ENCODE measurements at places on chromosomes 6 and 20.

DNA sequence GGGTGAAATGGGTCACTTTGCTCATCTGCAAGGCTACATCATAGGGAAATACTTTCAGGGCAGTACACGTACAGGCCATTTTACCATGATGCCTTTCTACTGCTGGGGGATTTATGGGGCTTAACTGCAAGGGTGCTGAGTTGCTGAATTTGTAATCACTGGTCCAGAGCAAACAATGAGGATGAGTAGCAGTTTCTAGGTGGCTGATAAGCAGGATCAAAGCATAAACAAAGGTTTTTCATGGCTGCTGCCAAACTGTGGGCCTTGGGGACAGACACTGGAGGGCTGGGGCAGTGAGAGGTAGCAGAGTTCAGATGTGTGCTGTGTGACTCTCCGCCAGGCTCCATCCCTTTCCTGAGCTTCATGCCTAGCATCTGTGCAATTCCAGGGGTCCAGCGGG is 68.3 kb downstream of the CNBD2 start:
- no peak for DNase-seq

GRCh38 chr6:135623979-135624378 is 126.4 kb upstream of the AHI1 start:
- no peak for DNase-seq

GRCh38 chr6:36752187-36752885 is 54.7 kb downstream of the RAB44 start:
- DNase-seq, result no peak

DNA sequence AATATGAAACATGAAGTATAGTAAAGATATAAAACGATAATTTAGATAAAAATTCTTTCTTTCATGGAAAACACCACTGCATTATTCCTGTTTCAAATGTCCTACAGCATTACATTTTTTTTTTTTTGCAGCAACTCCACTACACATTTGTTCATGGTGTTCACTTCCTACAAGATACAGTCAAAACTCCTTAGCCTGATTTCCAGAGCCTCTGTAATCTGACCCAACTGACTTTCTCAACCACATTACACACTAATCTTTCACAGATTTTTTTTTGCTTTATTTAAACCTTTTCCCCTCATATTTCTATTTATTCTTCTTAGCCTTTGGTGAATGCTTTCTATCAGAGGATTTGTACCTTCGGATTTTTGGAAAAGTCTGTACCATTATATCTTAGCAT is 176.5 kb upstream of the PDE7B start:
- no peak for DNase-seq

DNA sequence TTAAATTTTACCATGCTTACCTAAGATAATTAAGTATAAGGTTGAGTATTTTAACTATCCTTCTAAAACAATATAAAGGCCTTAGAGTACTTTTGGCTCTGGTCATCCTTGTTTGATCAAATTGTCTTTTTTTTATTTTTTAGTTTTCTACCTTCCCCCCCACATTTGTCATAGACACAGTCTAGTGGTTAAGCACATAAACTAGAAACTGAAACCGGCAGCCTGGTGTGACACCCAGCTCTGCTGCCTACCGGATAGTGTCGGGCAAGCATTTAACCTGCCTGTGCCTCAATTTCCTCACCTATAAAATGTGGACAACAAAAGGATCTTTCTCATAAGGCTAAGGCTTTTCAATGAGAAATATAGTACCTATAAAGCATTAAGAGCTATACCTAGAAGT is 21.6 kb upstream of the TULP4 start:
- DNase-seq, result no peak

GRCh38 chr6:18177286-18177965 is 22.2 kb downstream of the KDM1B start:
- DNase-seq, result no peak

- no peak for DNase-seq
These were observed 2.8 kb downstream of the TMEM14C start for GRCh38 chr6:10725716-10726115.

DNA sequence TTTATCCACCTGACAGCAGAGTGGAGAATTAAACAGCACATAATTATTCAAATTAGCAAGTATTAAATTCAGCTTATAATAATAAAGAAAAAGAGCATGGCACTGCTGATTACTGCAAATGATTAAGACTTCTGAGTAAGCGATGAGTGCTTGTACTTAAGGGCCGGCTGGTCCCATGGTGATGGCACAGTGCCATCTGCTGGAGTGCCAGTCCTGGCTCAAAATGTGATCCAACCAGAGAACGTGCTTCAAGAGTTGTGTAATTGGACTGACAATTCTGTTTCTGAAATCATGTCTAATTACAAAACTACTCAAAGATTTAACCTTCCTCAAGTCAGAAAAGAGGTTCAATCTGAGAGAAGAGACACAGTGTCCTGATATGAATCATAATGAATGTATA is 181.6 kb upstream of the RGS17 start:
- no peak for DNase-seq

GRCh38 chr20:61886721-61887595 is 178.7 kb downstream of the TAF4 start:
- DNase-seq, result peak; percentile 33

DNA sequence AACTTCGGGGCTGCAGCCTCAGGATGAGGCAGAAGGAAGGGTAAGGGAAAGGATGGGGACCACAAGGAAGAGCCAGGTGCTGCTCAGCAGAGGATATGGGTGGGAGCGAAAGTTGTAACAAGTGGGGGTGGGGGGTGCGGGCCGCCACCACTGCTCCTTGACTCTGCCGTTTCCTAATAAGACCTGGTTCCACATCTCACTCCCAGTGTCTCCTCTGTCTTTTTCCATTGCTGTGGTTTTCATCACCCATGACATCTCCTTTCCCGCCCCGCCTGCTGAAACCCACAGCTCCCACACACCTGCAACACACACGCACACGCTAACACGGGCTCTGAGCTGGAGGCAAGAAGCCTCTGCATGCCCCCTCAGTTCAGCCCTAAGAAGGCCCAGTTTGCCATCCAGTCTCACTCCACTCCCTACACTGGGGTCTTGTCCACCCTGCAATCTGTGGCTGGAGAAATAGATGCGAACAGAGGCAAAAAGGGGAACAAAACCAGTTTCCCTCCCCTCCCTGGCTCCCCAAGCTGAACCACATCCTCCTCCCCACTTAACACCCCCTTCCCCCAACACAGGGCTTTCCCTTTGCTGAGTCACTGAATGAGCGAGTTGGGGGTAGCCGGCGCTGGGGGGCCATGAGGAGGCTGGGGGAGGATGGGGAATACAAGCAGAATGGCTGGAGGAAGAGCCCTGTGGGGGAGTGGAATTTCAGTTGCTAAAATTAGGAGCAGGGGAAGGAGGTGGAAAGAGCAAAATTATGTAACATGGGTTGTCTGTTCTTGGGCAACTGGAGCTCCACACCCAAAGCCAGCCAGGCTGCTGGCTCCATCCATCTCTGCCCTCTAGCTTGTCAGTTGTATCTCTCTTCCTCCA is 11.5 kb downstream of the NFKBIL1 start:
- DNase-seq, result no peak

DNA sequence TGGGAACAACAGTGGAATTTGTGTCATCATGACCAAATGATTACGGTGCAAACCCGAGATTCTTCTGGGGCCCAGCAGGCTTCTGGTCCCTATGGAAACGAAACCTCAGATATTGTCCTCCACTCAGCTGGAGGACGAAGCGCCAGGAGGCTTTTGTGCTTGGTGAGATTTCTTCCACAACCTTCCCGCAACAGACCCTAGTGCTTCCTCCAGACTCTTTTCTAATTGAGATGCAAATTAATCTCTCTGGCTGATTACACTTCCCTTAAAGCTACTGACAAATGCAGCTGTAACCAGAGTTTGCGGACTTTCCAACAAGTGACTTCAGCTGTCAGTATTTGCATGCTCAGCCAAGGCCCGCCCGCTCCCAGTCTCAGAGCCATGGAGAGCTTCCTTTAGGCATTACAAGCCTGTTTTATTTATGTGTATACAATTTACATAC is 96.0 kb downstream of the INSM1 start:
- peak; percentile 85 for DNase-seq

DNA sequence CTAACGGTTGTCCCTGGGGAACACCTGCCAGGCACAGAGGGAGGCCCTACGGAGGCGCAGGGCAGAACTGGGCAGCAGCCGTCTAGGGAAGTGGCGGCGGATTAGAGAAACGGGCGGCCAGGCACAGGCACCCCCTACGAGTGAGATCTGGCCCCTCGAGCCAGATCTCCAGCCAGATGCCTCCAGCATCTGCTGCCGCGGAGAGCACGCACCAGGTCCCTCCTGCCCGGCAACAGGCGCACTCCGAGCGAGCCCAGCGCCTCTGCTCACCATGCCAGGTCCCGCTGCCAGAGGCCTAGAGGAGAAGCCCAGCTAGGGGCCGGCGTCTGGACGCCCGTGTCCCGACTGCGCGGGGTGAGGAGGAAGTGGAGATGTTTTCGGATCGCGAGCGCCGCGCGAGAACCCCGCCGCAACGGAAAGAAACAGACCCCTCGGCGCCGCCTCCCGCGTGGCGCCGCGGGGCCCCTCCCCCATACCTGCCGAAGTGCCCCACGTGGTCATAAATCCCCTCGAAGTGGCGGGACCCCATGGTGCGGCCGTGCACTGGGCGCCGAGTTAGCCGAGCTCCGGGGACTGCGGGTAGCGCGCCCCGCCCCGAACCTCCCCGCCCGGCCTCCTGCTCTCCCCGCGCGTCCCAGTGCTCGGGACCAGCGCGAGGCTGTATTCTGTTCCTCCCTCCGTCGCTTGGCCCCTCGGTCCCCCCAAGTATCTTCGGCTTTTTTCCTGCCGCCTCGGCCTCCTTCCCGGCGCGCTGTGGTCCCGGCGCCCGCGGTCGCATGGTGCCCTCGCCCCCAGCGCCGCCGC is at the start of gene SLC22A16:
Gene SLC22A16 (minus strand): TSS at position 568 of the 804 bp plus-strand sequence. CDS start 39 bp downstream, at position 529.
- no peak for DNase-seq

GRCh38 chr20:4937407-4938319 is 63.6 kb downstream of the SLC23A2 start:
- DNase-seq, result no peak

DNA sequence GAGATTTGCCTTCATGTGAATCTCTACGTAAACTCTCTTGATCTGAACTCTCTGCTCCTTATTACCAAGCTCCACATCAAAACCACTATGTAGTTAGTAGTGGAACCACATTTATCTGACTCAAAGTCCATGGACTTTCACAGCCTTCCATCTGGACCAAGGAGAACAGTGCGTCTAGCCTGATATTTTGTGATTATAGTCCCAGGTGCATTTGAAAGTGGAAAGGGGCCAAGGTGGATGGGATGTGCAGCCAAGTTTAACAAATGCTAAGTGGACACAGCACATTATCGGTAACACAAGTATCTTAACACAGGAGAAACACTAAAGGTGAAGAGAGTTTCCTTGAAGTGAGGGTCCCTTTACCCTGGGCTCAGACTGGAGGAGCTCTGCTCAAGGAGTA is 281.2 kb upstream of the SGK1 start:
- DNase-seq, result no peak

- no peak for DNase-seq
These were observed 118.1 kb downstream of the MYB start for GRCh38 chr6:135299256-135299655.

DNA sequence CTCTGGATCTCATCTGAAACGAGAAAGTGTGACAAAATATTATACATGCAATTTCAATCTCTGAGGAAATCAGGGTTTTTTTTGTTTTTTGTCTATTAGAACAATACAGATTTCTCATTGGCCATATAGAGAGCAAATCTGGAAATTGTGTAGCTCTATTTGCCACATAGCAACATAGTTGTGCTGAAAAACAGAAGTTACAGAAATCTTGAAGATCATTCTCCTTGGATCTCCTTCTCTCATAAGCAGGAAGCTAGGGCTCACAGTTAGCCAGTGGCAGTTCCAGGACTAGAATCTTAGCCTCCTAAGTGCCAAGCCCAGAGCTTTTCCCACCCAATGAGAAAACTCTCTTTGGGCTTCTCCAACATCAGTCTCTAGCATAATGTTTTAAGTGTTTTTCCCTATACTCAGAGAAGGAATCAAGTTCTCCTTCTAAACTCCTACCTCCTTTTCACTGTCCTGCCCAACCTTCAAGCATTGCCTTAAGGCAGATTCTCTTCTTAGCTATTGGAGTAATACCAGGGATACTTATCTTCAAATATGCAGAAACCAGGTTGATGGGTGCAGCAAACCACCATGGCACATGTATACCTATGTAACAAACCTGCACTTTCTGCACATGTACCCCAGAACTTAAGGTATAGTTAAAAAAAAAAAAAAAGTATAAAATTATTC is 211.6 kb downstream of the ALDH8A1 start:
- DNase-seq, result no peak

DNA sequence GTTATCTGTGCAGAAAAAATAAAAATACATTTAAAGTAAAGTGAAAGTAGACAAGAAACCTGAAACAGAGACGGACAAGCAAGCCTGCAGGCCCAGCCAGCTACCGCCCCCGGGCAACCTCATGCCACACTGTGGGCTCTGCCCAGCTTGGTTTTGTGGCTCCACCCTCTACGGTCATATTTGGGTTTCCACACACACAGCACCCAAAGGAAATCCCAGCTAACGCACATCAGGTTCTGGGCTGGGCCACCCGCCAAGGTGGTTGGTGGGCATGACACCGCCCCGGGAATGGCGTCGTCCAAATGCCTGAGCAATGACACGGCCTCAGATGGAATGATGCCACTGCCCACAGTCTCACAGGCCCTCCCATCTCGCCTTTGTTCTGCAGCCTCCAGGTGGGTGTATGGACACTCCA is 22.9 kb downstream of the FAM110A start:
- DNase-seq, result no peak

- DNase-seq, result no peak
These were observed 8.5 kb upstream of the UBD start for GRCh38 chr6:29567991-29568390.

DNA sequence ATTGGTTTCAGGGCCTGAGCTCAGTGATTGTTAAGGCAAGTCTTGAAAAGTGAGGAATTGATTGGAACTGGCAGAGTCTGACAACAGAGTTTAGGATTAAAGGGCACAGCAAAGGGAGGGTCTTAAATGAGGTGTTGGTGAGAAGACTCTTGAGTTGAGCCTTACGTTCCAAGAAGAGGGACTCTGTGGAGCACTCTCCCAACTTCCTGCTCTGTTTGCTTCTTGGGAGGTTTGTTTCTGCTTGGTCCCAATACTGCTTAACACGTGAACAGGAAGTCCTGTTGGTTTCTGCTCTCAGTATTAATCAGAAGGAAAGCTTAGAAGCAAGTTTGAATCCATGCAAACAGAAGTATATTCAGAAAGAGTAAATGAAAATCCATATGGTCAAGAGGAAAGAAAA is 15.6 kb upstream of the SYNDIG1 start:
- no peak for DNase-seq

DNA sequence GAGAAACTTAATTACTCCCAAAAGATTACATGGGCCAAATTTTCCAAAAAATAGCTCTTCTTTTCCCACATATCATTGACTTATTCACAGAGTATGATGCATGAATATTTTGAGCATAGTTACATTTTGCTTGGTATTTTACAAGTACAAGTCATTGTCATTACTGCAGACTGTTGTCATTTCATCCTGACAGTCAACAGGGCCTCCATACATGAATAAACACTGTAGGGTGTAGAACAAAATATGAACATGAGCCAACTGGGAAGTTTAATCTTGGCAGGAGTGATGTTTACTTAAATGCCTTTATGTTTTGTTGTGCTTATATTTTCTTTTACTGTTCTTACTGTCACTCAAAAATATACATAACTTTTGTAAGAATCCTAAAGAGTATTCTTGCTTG is 340.7 kb downstream of the ADGRB3 start:
- no peak for DNase-seq
